ENCODE measurements at places on chromosomes 5 and 9.
A peak's percentile ranks its signal among the peaks of the same experiment; 100 is the strongest.

- DNase-seq = peak; percentile 26
Observed at GRCh38 chr9:128340691-128341434, 536 bp downstream of the SLC27A4 start.

DNA sequence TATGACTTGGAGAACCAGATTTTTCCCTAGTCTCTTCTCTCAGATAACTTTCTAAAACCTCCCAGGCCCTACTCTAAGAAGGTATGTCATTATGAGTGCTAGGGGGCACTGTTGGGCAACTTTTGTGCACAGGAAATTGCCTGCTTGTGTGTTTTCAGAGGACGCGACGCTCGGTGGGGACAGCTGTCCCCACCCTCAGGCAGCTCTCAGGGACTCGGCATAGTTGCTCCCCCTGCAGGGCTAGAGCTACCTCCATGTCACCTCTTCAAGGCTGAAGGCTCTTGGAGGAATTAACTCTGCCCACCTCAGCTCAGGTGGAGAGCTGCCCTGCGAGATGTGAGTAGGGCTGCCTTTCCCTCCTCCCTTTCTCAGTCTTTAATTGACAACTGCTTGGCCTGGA, 10.2 kb upstream of the TIFAB start:
- DNase-seq = peak; percentile 66

DNA sequence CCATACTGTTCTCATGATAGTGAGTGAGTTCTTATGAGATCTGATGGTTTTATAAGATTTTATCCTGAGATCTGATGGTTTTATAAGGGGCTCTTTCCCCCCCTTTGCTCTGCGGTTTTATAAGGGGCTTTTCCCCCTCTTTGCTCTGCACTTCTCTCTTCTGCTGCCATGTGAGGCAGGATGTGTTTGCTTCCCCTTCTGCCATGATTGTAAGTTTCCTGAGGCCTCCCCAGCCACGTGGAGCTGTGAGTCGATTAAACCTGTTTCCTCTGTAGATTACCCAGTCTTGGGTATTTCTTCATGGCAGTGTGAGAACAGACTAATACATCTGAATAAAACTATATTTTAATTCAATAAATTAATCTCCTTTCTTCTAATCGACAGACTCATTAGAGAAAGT, 64.9 kb upstream of the ZSWIM6 start:
- no peak for DNase-seq

DNA sequence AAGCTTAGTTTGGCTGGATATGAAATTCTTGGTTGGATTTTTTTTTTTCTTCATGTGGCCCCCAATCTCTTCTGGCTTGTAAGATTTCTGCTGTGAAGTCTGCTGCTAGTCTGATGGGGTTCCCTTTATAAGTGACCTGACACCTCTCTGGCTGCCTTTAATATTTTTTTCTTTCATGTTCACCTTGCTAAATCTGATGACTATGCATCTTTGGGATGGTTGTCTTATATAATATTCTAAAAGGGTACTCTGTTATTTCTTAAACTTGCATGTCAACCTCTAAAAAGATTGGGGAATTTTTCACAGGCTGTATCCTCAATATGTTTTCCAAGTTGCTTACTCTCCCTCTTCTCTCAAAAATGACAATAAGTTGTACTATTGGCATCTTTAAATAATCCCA, 500.0 kb downstream of the CAAP1 start:
- no peak for DNase-seq

DNA sequence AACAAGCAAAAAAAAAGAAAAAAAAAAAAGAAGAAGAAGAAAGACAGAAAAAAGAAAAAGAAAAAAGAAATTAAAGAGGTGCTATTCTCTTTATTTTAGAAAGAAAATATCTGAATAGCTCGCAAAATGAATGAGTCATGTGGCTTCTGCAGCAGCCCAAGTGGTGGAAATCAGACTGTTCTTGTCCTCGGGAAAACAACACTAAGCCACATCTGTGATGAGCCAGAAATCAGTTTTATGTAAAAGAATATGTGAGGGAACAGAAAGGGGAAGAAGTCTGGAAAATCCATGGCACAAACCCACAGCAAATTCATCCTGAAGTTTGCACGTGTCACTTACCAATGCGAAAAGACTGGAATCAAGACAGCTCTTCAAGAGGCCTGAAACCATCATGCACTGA, 118.7 kb upstream of the GAS1 start:
- DNase-seq = peak; percentile 25

- peak; percentile 70 for DNase-seq
Observed at GRCh38 chr9:99497641-99498040, 275.6 kb downstream of the SEC61B start.

DNA sequence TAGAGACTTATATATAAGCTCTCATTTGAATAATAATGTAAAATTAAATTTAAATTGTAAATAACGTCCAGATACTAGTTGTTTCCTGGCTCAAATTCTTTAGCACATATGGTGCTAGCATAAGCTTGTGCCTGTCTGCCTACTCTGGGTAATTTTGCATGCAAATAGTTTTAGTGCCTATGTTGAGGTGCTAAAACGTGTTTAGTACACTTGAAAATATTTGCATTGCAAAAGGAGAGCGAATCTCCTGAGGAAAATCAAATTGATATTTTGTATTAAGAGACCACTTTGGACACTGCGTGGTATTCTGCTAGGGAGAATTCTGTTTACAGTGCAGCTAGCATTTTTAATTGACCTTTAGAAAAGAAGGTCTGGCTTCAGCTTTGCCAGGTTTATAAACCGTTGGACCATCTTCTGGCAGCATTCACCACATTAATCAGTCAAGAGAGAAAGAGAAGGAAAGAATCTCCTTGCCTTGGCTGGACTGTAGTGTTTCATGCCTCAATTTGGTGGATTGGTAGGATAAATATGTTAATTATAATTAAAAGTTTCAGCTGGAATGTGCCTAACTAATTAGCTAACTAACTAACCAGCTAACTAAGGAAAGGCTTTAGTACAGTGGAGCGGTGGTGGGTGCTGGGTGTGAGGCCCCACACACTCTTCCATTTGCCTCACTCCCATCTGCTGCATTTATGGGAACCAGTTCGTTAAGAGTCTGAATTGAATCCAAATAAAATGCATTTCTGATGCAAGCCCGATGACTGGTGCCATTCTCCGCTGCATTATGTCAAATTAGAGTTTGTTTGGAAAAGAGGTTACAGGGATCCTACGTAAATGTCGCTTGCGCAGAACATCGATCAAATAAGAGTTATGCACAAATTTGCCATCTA, 150.1 kb upstream of the MPDZ start:
- no peak for DNase-seq

GRCh38 chr9:134455934-134456755, 129.9 kb downstream of the RXRA start:
- peak; percentile 99 for DNase-seq

DNA sequence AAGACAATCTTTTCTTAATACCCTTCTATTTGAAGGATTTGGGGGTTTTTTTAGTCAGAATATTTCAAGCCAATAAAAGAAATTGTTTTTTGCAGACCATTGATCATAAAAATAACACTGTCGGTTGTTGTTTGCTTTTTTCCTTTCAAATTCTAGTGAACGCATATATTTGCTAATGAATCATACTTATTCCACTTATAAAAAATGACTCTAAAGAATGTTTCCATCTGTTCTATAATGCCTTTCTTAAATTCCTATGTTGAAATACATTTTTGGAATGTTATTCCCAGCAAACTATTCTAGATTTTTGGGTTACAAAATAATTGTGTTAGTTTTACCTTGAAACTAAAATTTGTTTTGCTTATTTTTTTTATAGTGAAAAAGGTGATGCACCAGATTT, 32.2 kb downstream of the CWC27 start:
- DNase-seq = no peak

- DNase-seq = no peak
Observed at GRCh38 chr5:124921694-124922093, 175.3 kb upstream of the ZNF608 start.

- peak; percentile 48 for DNase-seq
Observed at GRCh38 chr5:14365831-14366430, 215.7 kb upstream of the OTULINL start.

- DNase-seq = peak; percentile 22
Observed at GRCh38 chr5:36790847-36791246, 85.7 kb upstream of the NIPBL start.

DNA sequence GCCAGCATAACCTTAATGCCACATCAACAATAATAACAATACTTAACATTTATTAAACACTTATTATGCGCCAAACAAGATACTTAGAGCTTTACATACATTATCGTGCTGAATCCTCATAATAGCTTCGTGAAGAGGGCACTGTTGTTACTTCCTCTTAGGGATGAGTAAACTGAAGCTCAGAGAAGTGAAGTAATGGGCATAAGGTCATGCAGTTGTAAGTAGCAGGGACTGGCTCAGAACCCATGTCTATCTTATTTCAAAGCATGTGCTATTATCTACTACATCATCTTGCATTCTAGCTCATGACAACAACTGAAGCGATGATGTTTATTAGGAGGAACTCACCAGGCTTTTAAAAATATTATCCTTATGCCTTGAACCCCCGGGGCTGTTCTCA, 34.9 kb upstream of the PPP3R2 start:
- DNase-seq = no peak

GRCh38 chr5:20105915-20106314, 117.9 kb upstream of the CDH18 start:
- DNase-seq = no peak

Data from M059J (cell line).